Central memory CD4-positive, alpha-beta T cell (primary cell): ENCODE measurements at places on chromosomes 2 and 18.

- no peak for DNase-seq
Observed at GRCh38 chr2:25310965-25311864, 30.5 kb downstream of the DNMT3A start.

GRCh38 chr2:197254776-197255530, 55.6 kb downstream of the ANKRD44 start:
- no peak for DNase-seq

GRCh38 chr18:60024857-60025256, 125.1 kb downstream of the PMAIP1 start:
- DNase-seq = no peak

DNA sequence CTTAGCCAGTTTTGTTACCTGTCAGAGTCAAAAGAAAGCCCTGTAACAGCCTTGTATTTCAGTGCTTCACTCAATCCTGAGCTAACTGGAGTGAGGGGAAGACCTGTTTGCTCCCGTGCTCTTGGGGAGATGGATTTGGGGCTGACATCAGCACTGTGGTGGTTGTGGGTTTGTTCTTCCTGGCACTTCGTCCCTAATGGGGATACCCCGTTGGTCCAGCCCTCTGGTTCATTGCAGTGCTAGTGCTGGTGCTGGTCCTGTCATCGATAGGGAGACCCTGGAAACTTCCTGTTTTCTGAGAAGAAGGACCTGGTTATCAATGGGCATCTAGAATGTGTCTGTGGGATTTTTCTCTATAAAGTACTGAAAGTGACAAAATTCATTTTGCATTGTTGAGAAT, 205.4 kb downstream of the ZNF407 start:
- no peak for DNase-seq

GRCh38 chr2:45857275-45857609, 205.8 kb downstream of the PRKCE start:
- DNase-seq = no peak

GRCh38 chr18:13585379-13586153, 140.8 kb downstream of the FAM210A start:
- no peak for DNase-seq

- no peak for DNase-seq
Observed at GRCh38 chr2:37653093-37653492, 18.3 kb downstream of the CDC42EP3 start.

- no peak for DNase-seq
Observed at GRCh38 chr18:78517973-78518372, 461.6 kb upstream of the SALL3 start.

GRCh38 chr2:172397148-172397834, 30.1 kb upstream of the ITGA6 start:
- no peak for DNase-seq

GRCh38 chr2:9230051-9230802, 23.6 kb downstream of the ASAP2 start:
- no peak for DNase-seq

GRCh38 chr2:212692466-212692865, 153.9 kb upstream of the ERBB4 start:
- DNase-seq = no peak

- DNase-seq = no peak
Observed at GRCh38 chr2:112032689-112033465, 22.2 kb upstream of the TMEM87B start.

DNA sequence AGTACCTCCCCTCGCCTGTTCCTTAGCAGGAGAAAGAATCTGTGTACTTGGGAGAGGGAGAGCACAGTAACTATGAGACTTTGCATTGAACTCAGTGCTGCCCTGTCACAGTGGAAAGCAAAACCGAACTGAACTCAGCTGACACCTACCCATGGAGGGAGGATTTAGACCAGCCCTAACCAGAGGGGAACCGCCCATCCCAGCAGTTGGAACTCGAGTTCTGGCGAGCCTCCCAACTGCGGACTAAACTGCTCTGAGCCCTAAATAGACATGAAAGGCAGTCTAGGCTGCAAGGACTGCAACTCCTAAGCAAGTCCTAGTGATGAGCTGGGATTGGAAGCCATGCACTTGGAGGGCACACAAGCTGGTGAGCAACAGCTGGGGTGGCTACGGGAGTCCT, 110.4 kb downstream of the GRB14 start:
- no peak for DNase-seq

DNA sequence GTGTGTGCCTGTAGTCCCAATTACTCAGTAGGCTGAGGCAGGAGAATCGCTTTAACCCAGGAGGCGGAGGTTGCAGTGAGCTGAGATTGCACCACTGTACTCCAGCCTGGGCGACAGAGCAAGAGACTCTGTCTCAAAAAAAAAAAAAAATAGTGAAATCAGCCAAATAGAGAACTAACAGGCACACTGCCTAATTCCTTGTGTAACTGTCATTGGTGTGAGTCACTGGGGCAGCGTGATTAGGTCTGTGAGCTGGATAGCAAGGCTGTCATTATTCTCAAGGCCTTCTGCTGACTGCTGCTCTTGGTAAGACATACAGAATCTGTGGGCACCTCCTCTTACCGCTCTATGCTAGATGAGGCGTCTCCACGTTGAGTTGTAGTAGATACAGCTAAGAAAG, 270.3 kb downstream of the NEDD4L start:
- DNase-seq = no peak

DNA sequence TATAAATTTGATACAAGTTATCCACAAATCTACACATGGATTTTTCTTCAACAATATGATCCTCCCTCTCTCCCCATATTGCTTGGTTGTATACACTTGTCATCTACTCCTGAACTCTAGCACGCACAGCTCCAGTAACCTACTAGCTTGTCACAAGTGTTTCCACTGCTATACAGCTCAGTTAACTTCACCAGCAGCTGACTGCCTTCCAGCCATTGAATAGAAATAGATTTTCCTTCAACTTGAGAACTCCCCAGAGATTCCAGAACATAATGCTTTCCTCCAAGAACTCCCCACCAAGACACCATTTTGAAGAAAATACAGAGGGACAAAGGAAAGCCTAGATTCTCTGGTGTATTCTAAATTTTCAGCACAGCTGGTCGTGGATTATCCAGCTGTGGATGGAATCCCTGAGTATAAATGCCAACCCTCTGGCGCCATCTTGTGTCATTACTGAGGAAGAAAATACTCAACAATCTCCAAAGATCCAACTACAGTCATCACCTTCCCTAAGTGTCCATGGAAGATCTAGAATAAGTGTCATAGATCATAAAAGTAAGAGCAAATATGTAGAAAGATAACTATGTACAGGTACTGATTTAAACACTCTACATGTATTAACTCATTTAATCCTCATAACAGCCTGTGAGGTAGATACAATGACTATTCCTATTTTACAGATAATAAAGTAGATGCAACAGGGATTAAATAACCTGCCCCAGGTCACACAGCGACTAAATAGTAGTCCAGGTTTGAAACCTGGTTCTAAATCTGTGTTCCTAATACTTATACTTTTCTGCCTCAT, 156.7 kb downstream of the ARHGAP28 start:
- no peak for DNase-seq

DNA sequence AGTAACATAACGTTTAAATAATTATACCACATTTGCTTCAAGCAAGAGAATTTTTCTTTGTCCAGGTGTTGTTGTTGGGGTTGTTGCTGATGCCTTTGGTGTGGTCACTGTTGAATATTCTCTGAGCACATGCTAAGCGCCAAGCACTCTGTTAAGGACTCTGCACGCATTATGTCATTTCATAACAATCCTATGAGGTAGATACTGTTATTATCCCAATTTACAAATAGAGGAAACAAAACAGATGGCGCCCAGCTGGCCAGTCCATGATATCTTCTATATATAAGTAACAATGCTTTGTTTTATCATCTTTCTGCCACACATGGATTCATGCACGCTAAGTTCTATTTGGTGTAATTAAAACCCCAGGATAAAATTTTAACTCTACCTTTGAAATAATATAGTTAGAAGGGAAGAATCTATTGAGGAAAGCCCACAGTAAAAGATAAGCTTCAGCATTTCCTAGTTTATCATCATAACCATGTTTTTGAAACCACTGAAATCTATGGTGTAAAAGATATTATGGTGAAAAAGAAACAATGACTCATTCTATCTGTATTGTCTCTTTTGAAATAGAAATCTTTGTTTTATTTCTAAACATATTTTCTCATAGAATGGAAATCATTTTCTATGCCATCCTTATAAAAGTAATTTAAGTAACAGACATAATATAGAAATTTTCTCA, 199.7 kb downstream of the PID1 start:
- DNase-seq = no peak

GRCh38 chr2:130825231-130825965, 11.3 kb upstream of the ARHGEF4 start:
- no peak for DNase-seq

GRCh38 chr18:478681-479080, 21.8 kb downstream of the COLEC12 start:
- DNase-seq = no peak

DNA sequence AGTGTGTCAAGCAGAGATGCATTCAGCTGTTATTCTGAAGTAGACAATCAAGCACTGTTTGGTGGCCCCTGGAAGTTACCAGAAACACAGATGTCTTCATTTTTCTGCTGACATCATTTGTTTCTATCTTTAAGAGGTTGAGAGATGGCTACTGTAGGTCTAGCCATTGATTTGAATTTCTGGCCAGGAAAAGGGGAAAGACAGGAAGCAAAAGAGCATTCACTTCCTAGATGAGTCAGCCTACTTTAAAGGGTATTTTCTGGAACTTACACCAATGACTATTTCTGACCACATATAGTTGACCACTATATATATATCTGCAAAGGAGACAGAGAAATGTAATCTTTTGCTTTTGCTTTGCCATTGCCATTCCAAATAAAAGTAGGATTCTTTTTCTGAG, 900.1 kb upstream of the SOX11 start:
- no peak for DNase-seq

DNA sequence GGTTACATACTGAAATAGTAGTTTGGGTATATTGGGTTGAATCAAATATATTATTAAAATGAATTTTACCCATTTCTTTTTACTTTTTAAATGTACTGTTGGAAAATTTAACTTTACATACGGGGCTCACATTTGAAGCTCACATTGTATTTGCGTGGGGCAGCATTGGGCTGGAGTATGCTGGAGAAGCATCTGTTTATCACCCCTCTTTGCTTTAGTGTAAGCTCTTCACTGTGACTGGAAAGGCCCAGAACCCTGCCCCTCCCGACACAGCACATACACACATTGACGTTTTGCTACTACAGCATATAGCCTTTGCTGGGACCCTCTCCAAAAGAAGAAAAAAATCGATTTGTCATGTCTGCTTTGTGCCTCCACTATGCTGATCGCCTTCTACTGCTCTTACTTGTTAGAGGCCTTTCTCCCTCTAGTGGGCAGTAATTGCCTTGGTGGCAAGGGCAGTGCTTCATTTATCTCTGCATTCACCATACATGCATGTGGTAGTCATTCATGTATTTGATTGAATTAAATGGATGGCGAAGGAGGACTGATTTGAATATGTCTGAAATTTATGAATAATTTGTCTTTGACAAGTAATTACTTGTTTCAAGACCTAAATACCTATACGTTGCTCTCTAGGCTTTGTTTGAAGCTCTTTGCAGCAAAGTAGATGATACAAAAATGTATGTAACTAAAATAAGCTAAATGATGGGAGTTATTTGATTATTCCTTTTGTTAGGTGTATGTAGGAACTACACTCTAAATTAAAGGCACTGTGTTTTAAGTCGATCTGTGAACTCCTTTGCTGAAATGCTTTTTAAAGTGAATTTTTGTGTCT, 37.4 kb downstream of the VAPA start:
- peak; percentile 8 for DNase-seq

DNA sequence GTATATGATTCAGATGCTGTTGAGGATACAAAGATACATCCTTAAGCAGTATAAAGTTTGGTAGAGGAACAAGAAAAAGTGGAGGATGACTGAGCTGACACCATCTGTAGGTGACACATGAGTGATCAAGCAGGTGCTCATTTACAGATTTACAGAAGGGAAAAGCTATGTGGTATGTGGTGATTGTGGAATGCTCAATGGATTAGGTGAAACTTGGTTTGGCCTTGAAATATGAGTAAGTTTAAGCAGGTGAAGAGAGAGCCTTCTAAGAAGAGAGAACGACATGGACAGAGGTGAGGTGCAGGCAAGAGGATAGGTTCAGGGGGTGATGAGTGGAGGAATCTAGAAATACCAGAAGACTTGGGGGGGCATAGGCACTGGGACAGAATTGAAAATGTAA, 5.9 kb downstream of the ASXL3 start:
- no peak for DNase-seq

GRCh38 chr2:151570191-151570590, 160.5 kb downstream of the RIF1 start:
- no peak for DNase-seq

- no peak for DNase-seq
Observed at GRCh38 chr2:40204268-40204667, 247.6 kb downstream of the SLC8A1 start.

- no peak for DNase-seq
Observed at GRCh38 chr2:179234658-179235240, 29.9 kb downstream of the SESTD1 start.

- DNase-seq = no peak
Observed at GRCh38 chr2:233593201-233593600, 24.2 kb upstream of the UGT1A8 start.

- DNase-seq = peak; percentile 20
Observed at GRCh38 chr2:64750001-64750816, 96.5 kb upstream of the SERTAD2 start.

GRCh38 chr18:58379443-58379842, 249.4 kb downstream of the ALPK2 start:
- DNase-seq = no peak

- DNase-seq = no peak
Observed at GRCh38 chr2:10502803-10503107, 54.6 kb upstream of the ODC1 start.

GRCh38 chr2:181746844-181747243, 66.5 kb upstream of the NEUROD1 start:
- no peak for DNase-seq

DNA sequence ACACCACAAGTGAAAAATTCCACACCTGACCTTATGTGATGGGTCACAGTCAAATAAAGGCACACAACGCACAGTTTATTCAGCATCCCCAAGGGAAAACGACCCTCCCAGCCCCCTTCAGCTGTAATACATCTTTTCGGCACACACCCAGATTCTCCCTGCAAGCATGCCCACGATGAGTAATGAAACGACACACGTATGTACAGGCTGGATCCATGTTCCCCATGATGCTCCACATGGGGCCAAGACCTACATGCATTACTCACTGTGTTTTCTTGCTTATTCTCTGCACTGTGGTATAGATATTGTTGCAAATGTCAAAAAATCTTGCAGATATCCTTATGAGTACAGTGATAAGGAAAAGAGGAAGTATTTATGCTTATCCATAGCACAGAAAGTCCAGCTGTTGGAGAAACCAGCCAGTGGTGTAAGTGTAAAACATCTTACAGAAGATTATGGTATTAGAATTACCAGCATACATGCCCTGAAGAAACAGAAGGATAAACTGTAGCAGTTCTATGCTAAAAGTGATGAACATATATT, 32.5 kb upstream of the SGPP2 start:
- no peak for DNase-seq
